ENCODE measurements at places on chromosomes 2 and 18.
A peak's percentile ranks its signal among the peaks of the same experiment; 100 is the strongest.

DNA sequence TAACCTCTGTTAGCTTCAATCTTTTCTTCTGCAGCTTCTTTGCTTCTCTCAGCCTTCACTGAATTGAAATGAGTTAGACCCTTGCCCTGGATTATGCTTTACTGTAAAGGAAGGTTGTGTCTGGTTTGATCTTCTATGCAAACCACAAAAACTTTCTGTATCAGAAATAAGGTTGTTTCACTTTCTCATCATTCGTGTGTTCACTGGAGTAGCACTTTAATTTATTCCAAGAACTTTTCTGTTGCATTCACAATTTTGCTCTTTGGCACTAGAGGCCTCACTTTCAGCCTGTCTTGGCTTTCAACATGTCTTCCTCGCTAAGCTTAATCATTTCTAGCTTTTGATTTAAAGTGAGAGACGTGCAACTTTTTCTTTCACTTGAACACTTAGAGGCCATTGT is 365.3 kb downstream of the TDRD15 start:
- DNase-seq = no peak

DNA sequence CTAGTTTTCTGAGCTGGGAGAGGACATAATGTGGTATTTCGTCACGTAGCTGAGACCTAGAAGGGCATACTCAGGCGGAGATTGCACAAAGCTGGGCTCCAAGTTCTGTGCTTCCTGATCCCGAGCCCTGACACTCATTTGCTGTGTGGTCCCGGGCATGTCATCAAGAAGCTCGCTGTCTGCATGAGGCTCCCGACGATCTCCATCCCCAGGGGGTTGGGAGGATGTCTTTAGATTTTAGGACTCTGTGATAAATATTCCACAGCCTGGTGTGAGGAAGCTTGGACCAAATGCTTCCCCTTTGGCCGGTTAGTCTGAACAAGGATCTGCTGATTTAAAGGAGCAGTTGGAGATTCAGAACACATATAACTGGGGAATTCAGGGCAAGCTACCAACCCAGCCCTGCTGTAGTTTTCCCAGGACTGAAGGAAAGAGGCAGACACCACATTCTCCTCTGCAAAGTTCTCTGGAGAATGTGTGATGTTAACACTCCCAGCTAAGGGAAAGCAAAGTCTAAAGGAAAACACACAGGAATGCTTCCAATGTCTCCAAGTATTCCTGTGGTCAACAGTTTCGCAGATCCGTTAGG is 2.3 kb downstream of the KCNE4 start:
- DNase-seq = no peak

DNA sequence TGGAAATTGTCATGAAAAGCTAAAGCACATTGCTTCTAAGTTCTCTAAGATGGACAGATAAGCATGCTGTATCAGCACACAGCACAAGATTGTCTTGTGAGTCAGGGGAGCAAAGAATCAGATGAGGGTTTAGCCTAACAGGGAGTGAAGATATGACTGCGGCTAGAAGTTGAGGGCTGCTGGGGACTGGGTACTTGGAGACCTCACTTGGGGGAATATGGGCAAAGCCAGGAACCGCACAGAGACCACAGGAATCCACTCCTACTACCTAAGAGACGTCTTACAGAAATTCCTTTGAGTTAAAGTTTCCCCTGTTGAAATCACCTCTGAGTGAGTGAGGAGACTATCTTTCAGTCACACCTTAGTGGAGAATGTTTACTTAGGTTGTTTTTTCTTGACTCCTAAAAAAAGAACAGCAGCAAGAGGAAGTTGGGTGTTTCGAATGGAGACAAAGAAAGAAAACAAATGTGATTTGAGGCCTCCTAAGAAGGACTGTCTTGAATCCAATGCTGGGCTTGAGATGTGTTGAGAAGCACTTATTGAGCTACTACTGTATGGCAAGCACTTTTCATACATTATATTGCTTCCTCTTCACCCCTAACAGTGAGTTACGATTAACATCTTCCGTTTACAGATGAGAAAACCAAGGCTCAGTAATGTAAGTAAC is 100.7 kb downstream of the ANKRD44 start:
- no peak for DNase-seq

- no peak for DNase-seq
Observed at GRCh38 chr2:128692895-128693742, 374.5 kb upstream of the HS6ST1 start.

GRCh38 chr2:20624156-20624883 is 26.6 kb downstream of the HS1BP3 start:
- DNase-seq = no peak

DNA sequence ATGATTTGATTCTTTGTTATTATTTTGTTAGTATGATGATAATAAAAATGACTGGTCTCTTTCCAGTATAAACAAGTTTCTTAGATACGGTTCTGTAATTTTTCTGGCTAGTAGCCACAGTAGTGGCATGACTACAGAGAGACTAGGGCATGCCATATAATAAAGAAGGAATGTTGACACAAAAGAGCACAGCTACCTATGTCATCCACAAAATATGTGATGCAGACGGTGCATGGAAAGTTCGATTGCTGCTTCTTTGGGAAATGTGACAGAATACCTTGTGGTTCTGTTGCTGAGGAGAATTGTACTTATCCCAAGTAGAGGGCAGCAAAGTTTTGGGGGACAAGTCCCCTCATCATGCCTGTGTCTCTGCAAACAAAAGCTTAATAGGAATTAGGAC is 26.1 kb upstream of the SETBP1 start:
- DNase-seq = no peak

DNA sequence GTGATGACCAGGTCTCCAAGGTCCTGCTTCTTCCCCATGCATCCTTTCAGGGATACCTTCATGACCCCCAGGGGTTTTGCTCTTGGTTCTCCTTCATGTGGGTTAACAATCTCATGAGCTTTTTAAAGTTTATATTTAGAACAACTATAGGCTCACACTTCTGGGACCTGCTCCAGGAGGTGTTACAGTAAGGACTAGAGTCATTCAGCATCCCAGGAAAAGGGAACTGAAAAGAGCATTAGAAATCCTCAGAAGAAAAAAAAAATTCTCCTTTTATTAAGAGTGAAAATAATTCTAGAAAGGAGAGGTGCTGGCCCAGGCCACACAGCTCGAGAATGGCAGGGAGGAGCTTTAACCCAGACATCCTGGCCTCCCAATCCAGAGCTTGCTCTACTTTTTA is 66.5 kb downstream of the SETBP1 start:
- no peak for DNase-seq

GRCh38 chr18:74476140-74476539 is 19.0 kb upstream of the DIPK1C start:
- no peak for DNase-seq

GRCh38 chr2:9753665-9754531 is 89.4 kb upstream of the TAF1B start:
- no peak for DNase-seq

- DNase-seq = no peak
Observed at GRCh38 chr2:160934263-160934662, 226.0 kb upstream of the TANK start.

- DNase-seq = no peak
Observed at GRCh38 chr2:155412598-155412997, 714.1 kb downstream of the KCNJ3 start.

- no peak for DNase-seq
Observed at GRCh38 chr2:216829533-216829932, 30.3 kb downstream of the TNP1 start.

DNA sequence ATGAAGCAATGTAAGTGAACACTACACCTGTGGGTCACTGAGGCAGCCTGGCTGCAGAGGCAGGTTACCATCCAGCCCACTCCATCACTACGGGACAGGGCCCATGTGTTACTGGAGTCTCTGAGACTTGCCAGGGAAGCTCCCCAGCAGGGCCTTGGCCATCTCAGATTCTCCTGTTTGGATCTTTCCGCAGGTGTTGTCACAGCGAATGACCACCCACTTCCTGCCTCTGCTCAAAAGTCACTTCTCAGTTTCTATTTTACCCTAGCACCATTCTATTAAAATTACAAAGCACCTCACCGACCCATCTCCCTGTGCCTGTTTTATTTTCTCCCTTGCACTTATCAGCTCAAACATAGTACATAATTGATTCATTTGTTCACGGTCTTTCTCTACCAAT is 34.5 kb upstream of the L3MBTL4 start:
- DNase-seq = no peak

DNA sequence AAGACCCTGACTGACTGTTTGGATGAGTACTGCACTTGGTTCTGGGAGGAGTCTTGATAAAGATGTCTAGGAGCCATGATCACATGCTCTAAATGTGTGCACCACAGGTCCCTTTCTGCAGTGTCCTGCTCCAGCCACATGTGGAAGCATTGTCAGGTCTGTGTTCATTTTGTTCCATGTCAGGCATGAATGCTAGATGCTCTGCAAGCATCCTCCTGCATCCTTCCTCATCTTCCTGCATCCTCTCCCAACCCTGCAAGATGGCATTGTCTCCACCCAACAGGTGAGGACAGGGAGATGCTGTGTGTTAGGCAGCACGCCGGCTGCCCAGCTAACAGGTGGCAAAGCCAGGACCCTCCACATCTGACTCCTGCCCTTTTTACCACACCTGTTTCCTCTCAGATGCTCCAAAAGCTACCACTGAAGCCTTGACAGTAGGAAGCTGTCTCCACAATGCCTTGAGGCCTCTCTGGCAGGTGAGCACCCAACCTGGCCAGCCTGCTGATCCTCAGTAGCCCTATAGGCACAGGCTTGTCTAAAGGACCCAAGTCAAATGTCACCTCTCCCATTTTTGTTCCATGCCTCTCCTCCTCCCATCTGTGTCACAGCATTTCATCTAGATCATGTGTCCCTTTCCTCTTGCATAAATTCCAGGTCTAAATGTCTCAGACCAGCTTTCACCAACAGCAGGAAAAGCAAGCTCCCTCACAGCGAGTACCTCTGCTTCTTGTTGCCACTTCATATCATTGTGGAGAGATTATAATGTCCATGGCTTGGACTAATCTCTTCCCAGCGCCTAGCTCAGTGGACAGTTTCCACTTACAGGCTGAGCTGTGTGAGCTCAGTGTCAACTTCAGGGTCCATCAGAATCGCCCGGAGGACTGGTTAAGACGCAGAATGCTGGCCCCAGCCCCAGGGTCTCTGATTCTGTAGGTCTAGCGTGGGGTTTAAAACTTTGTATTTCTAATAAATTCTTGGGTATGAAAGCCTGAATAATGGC is 55.0 kb downstream of the TMEM163 start:
- no peak for DNase-seq

- DNase-seq = no peak
Observed at GRCh38 chr2:228283491-228284171, 102.1 kb upstream of the SPHKAP start.

GRCh38 chr2:217438821-217439220 is 564.0 kb downstream of the TNS1 start:
- DNase-seq = peak; percentile 2

GRCh38 chr2:8514796-8515758 is 166.8 kb upstream of the ID2 start:
- DNase-seq = peak; percentile 80

- DNase-seq = no peak
Observed at GRCh38 chr2:72011791-72012190, 135.9 kb downstream of the CYP26B1 start.

GRCh38 chr2:143717053-143717452 is 587.8 kb downstream of the ARHGAP15 start:
- DNase-seq = no peak

- DNase-seq = peak; percentile 26
Observed at GRCh38 chr2:223887127-223887526, 49.7 kb upstream of the AP1S3 start.

- no peak for DNase-seq
Observed at GRCh38 chr2:63742580-63742976, 99.1 kb upstream of the UGP2 start.

- DNase-seq = peak; percentile 27
Observed at GRCh38 chr2:28325173-28325566, 67.5 kb upstream of the FOSL2 start.

DNA sequence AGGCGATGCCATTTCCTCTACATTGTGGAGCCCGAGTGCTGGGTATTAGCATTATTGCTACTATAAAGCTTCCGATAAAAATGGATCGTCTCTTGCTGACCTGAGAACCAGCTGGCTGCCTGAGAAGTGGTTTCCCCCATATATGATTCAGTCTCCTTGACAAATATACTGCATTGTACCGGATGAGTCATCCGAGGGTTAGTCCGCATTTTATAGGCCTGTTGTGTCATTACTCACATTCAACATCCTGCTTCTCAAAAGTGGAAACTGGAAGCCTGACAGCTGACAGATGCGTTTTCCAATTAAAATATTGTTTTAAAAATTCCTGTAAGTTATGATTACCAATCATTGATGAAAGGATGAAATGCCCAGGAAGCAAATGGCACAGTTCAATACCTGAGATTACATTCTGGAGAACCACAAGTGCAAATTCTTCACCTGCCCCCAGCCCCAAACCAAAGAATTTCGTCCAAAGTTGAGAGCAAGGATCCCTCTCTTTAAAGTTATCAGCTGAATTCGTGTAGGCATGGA is 65.7 kb downstream of the SPRED2 start:
- DNase-seq = peak; percentile 85

GRCh38 chr18:54765636-54766375 is 62.5 kb upstream of the RAB27B start:
- no peak for DNase-seq

DNA sequence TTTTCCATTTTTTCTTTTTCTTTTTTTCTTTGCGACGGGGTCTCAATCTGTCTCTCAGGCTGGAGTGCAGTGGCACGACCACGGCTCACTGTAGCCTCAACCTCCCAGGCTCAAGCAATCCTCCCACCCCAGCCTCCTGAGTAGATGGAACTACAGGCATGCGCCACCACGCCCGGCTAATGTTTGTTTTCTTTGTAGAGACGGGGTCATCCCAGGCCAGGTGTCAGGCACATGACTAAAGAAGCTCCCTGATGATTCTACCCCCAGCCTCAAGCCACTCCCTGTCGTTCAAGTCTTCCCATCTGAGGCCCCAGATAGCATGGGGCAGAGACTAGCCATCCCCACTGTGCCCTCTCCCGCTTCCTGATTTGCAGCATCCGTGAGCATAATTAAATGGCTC is 9.8 kb upstream of the FZD5 start:
- DNase-seq = no peak

GRCh38 chr2:152781175-152781574 is 62.8 kb downstream of the ARL6IP6 start:
- no peak for DNase-seq

- DNase-seq = no peak
Observed at GRCh38 chr2:231489990-231490389, 25.7 kb upstream of the NCL start.

- no peak for DNase-seq
Observed at GRCh38 chr2:150020221-150020620, 432.6 kb upstream of the MMADHC start.
